CD4-positive, alpha-beta T cell treated with Interleukin-1 beta for 1 hour (primary cell): ENCODE measurements at places on chromosomes 6 and 20.

DNA sequence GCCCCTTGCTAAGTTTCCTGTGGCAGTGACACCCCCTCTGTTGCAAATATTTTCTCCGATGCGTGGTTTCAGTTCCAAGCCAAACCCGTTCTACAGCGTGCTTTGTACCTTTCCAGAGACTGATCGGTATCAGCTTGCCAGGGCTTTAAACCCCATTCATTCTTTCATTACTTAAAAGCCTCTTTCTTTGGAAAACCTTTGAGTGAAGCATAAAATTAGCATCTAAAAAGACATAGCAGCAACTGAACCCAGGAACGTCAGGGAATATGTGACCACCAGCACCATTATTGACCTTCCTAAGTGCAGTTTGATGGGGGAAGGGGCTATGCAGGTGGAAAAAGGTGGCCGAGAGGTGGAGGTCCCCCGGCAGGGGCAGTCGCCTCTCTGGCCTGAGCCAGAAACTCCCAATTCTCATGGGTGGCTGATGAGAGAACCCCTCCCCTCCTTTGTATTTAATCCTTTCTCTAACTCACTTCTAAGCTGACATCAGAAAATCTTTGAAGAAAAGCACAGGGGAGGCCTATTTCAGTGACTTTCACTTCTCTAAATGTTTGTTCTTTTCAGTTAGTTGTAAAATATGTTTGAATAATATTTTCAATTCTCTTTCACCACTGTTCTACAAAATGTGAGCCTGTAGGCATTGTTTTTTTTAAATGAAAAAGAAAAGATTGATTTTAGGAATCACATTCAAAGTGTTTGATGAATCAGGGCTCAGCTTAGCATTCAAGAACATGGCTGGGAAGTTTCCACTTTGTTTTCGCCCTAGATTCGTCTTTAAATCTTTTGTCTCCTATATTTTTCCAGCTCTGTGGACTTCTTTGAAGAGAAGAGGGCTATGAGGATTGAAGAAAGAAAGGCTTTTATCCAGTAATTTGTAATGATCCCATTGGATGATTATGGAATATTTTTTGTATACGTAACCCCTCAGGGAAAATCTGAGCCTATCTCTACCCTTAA is 89.2 kb downstream of the RSPH3 start:
- peak; percentile 35 for DNase-seq

DNA sequence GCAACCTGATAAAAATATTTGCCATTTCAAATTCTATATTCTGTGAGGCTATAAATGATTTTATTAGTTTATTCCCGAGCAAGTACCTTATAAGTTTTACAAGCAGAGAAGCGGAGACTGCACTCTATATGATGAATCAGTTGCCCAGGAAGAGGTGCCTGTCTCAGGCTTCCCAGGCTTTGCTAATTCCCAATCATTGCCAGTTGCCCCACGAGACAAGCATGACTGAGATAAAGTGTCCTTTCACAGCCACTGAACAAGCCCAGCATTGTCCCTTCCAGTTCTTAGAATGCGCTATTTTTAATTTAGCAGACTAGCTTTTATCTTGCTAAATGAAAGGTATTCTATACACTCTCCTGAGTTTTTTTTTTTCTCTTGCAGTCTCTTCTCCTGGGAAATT is 260.7 kb downstream of the ALDH8A1 start:
- no peak for DNase-seq

- DNase-seq, result no peak
These were observed 150.8 kb downstream of the EDN1 start for GRCh38 chr6:12440981-12441380.

- DNase-seq, result no peak
These were observed 382.5 kb downstream of the CENPW start for GRCh38 chr6:126722411-126722810.

DNA sequence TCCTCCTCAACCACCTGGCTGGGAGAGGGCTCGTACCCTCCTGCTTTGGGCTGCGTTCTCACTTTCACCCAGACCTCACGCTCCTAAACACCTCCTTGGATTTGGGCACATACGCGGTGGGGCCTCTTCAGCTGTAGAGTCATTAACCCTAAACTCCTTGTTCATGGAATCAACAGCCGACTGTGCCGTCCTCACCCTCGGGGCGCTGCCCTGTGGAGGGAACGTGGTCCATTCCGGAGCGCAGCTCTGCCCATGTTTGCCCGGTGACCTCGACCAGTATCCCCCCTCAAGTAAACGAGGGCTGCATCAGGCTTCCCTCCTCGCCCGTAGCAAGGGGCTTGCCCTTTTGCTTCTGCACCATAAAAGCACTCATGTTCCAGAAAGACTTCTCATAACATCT is 174.0 kb upstream of the QKI start:
- DNase-seq, result no peak

- no peak for DNase-seq
These were observed 263.2 kb upstream of the NT5E start for GRCh38 chr6:85186546-85187175.

DNA sequence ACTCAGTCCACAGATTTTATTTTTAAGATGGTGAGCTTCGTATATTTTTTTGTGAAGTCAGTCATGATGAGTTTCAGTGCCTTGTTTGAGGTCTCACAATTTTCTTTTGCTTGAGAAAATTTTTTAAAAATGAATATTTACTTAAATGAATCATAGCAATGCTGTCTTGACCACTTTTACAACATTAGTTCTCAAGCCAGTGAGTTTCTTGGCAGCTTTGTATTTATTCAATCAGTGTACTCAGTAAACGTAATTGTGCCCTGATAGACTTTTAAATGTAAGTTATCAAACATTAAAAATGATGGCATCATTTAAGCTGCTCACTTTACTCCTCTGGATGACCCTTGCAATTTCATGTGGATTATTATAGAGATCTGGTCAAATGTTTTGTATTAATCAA is 261.4 kb downstream of the KHDC1L start:
- DNase-seq, result no peak

- peak; percentile 60 for DNase-seq
These were observed 122.6 kb upstream of the IFNGR1 start for GRCh38 chr6:137341681-137342195.

- DNase-seq, result no peak
These were observed 258.2 kb upstream of the NT5E start for GRCh38 chr6:85191656-85192055.

DNA sequence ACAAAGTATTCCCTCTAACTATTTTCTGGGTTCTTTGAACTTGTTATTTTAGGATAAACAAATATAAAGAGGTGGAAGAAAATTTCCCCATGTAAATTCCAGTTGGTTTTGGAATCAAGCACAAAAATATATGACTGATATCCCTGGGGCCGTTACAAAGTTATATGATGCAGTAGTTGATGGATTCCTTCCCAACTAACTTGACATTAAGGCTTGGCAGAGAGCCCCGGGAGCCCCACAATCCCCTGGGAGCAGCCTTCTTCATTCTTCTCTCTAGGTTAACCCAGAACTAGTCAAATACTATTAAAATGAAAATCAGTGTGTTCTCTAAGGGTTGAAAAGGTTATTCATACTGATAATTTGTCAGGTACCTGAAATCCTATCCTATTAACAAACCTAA is 508.9 kb upstream of the SOX4 start:
- no peak for DNase-seq

DNA sequence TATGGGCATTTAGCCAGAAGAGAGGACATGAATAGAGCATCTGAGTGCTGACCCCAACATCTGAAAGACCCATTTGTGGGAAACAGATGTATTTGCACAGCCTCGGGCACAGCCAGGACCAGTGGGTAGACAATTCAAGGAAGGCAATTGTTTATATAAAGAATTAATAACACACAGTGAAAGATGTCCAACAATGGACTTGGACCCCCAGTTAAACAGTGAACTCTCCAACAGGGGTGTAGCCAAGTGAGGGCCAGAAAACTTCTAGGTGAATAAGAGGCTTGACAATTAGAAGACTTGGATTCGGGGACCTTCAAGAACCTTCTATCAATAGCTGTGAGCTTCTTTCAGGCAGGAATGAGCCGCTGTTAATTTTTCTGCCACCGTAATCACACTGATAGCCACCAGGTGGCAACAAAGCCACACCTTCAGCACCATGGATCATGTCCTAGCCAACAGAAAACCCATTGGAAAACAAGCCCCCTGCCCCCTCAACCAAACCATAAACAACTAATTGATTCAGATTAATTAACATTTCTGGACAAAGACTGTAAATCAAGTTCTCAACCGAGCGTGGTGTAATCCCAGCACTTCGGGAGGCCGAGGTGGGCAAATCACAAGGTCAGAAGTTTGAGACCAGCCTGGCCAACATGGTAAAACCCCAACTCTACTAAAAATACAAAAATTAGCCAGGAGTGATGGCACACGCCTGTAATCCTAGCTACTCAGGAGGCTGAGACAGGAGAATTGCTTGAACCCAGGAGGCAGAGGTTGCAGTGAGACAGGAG is 8.8 kb upstream of the SRSF6 start:
- peak; percentile 54 for DNase-seq

- DNase-seq, result no peak
These were observed 301.2 kb upstream of the SGK1 start for GRCh38 chr6:134619077-134619476.

GRCh38 chr6:156862711-156863110 is 85.5 kb downstream of the ARID1B start:
- DNase-seq, result no peak

- DNase-seq, result no peak
These were observed 33.5 kb downstream of the RNF217 start for GRCh38 chr6:124995645-124996325.

DNA sequence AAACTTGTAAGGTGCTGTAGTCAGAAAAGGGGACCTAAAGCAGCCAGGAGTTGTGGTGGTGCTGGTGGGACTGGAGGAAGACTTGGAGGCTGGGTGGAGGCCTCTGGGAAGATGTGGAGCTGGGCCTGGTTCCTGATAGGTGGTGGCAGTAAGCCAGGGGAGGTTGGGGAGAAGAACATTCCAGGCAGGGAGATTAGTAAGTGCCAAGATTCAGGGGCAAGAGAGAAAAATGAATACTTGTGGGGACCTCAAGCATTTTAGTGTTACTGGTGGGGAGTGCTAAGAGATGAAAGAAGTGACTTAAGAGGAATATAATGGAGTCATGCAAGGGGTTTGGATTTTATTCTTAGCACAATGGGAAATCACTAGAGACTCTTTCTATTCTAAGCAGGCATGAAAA is 79.0 kb upstream of the B3GAT2 start:
- no peak for DNase-seq

DNA sequence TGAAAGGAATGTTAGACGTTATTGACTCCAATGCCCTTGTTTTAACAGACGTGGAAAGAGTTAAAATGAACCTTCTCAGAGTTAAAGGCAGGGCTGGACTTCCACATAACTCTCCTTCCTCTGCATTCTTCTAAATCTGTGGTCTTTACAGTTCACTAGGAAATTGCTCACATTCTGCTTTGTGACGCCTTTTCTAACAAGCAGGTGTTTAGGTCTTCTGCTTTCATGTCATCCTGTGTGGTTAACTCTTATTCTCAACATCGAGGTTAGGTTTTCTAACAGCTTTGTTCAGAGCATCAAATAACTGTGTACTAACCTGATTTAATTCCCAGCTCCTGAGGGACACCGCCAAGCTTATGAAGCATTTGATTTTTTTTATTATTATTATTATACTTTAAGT is 81.3 kb upstream of the NT5E start:
- no peak for DNase-seq

DNA sequence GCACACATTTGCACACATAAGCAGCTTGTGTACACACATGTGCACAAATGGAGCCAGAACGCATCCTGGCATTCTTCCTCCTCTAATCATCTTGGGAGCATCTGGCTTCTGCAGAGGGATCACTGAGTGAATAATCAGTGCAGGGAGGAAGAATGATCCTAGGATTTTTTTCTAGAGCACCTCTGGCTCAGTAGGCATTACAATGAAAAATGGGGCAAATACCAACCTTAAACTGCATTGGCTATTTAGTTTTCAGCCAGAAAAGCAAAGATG is 205.7 kb upstream of the TCF21 start:
- no peak for DNase-seq

GRCh38 chr6:40640599-40641227 is 53.5 kb upstream of the LRFN2 start:
- peak; percentile 13 for DNase-seq

- no peak for DNase-seq
These were observed 171.4 kb upstream of the PRSS16 start for GRCh38 chr6:27076116-27076515.

GRCh38 chr6:12138381-12138780 is 126.3 kb downstream of the HIVEP1 start:
- peak; percentile 53 for DNase-seq

- DNase-seq, result no peak
These were observed 66.4 kb downstream of the SSR1 start for GRCh38 chr6:7246401-7247178.

DNA sequence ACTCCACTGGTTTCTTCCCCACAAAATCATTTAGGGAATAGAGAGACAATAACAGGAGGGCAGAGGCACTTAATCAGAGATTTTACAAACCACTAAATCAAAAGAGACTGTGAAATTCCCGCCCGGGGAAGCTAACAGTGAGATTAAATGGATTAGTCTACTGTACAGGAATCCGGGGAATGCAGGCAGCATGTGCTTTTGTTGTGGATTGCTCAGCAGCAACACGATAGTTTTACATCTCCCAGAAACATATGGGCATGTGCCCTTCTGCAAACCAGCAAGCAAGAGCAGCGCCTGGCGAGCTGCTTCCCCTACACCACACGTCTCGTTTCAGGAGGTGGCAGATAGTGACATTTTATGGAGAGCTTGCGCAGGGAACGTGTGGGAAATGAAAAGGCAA is 382.3 kb downstream of the CD83 start:
- DNase-seq, result no peak

DNA sequence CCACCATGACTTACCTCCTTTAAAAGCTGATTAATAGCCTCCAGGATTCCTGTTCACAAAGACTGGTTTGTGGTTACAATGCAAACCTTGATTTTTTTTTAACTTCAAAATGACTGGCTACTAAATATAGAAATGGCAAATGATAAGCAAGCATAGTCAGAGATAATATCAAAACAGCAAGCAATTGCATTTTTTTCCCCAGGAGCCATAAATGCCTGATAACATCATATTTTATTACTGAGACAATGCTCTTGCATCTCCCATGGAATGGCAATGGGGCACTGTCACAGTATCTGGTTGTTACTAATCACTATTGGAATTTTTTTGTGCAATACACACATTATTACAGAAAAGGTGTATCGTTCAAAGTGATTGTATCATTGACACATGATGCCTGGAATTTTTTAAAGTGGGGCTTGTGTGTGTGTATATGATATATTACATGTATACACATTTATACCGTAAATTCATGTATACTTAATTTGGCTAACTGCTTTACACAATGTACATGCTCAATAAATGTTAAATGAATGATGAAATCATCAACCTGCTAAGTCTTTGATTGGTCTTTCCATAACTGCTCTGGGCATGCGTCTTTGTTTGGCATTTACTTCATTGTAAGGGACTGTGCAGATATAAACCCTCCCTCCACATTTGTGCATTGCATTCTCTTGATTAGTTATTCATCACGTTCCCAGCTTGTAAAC is 980 bp upstream of the SALL4 start:
- DNase-seq, result no peak

- peak; percentile 52 for DNase-seq
These were observed 50.4 kb downstream of the HLA-DPB1 start for GRCh38 chr6:33126101-33126714.

GRCh38 chr20:10987651-10988383 is 314.0 kb upstream of the JAG1 start:
- no peak for DNase-seq
